ENCODE measurements at places on chromosomes 16 and 17.

- no peak for DNase-seq
Measured at GRCh38 chr16:3348547-3349167, 7.0 kb upstream of the OR2C1 start.

- DNase-seq, result no peak
Measured at GRCh38 chr16:83539736-83540490, 267.9 kb upstream of the HSBP1 start.

GRCh38 chr16:86088816-86089215, 189.9 kb downstream of the IRF8 start:
- DNase-seq, result no peak

GRCh38 chr17:31843070-31843745, 15.8 kb downstream of the COPRS start:
- DNase-seq, result no peak

DNA sequence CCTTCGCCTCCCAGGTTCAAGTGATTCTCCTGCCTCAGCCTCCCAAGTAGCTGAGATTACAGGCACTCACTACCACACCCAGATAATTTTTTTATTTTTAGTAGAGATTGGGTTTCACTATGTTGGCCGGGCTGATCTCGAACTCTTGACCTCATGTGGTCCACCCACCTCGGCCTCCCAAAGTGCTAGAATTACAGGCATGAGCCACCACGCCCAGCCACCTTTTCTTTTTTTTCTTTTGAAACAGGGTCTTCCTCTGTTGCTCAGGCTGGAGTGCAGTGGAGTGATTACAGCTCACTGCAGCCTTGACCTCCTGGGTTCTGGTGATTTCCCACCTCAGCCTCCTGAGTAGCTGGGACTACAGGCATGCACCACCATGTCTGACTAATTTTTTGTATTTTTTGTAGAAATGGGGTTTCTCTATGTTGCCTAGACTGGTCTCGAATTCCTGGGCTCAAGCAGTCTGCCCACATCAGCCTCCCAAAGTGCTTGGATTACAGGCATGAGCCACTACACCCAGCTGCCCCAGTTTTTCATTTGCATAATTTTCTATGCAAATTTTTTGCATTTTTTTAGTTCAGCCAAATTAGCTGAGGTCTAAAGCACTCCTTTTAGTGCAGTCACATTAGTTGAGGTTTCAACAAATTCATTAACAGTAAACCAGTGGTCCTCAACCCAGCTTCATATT, 11.3 kb downstream of the WWP2 start:
- no peak for DNase-seq

DNA sequence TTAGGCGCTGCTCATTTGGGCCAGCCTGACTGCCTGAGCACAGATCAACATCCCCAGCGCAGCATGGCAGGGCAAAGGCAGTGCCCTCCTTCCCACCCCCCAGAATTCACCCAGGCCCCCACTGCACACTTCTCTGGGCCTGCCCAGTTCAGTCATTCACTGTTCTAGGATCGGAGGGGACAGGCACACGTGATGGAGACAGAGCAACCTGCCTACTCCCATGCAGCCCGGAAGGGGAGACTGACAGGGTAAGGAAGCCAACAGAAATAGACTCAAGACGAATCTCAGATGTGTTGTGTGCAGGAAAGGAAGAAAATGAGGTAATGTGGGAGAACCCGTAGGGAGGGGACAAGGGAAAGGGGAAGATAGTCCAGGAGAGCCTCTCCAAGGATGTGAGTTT, 59.2 kb upstream of the LYRM9 start:
- no peak for DNase-seq

GRCh38 chr17:38464723-38465390, 36.6 kb downstream of the ARHGAP23 start:
- peak; percentile 96 for DNase-seq

GRCh38 chr16:68760671-68761275, 23.7 kb downstream of the CDH1 start:
- no peak for DNase-seq

DNA sequence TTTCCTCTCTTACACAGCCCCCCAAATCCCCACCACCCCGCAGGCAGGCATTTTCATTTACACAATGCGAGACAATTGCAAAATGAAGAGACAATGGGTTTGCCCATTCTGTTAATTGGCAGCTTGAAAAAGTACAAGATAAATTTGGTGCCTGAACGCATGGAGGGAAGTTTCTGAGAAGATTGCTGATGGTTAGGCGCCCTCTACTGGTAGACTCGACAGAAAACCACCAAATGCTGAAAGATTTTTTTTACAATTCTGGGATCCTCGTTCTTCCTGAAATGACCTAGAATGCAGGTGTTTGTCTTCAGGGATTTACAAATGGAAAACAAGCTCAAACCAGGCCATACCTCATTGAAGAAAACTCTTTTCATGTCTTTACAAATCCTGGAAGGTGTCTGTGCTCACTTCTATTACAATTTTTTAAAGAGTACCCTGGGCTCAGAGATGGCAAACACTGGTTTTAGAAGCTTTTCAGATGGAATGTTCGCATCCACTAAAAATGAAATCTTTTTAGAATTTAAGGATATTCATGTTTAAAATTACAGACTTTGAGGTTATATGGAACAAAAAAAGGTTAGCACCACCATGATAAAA, 338.5 kb downstream of the PMP22 start:
- DNase-seq, result peak; percentile 26

DNA sequence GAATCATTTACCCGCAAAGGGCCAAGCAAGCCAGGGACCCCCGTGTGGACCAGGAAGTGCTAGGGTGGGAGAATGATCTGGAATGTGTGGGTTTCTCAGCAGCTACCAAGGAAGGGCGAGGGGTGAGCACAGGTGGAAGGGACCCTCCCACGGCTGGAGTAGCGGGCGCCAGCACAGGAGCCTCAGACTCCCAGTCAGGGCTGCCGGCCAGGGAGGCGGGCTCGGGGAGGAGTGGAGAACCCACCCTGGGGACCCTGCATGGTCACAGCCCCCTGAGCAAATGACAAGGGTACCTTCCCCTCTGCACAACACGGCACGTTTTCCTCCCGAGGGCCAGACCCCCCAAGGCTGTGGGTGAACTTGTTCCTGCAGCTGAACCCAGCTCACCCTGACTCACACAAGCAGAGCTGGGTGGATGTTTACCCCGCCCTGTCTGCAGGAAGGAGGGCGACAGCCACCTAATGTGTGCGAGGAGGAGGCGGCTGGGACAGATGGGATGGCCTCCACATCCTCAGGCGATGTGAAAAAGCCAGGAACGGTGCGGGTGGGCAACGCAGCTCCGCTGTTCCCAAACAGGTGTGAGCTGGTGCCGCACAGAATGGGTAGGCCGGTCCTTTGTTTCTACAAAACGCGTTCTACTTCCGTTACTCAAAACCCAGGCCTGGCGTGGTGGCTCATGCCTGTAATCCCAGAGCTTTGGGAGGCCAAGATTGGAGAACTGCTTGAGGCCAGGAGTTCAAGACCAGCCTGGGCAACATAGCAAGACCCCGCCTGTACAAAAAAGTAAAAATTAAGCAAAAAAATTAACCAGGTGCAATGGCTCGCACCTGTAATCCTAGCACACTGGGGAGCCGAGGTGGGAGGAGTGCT, 6.2 kb downstream of the ECI1 start:
- peak; percentile 25 for DNase-seq

DNA sequence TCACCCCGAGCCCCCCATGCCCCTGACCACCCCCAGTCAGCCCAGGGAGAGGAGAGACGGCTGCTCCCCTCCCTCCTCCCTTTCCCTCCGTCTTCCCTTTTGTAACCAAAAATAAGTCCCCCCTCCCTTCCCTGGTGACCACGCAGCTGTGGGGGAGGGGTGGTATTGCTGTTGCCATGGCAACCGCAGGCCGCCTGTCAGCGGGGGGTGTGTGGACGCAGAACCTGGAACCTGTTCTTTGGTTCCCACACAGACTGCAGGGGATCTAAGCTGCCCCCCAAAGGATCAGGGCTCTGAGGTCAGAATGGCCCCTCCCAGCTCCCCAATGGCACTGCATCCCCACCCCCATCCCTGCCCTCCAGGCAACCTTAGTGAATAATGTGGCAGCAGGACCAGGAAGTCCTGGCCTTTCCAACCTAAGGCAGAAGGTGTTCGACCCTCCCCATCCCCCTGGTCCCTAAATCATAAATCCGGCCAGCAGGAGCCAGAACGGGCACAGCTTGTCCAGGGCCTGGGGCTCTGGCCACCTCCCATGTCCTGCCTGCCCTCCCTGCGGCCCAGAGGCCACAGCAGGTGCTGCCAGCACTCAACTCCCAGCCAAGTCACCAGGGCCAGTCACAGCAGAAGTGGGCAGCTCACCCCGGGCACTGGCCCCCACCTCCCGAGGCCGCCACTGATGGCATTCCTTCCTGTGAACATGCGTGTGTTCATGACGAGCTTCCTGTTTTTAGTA, 12.0 kb downstream of the CA4 start:
- peak; percentile 73 for DNase-seq

- no peak for DNase-seq
Measured at GRCh38 chr16:57039148-57039812, 49.9 kb downstream of the NLRC5 start.

DNA sequence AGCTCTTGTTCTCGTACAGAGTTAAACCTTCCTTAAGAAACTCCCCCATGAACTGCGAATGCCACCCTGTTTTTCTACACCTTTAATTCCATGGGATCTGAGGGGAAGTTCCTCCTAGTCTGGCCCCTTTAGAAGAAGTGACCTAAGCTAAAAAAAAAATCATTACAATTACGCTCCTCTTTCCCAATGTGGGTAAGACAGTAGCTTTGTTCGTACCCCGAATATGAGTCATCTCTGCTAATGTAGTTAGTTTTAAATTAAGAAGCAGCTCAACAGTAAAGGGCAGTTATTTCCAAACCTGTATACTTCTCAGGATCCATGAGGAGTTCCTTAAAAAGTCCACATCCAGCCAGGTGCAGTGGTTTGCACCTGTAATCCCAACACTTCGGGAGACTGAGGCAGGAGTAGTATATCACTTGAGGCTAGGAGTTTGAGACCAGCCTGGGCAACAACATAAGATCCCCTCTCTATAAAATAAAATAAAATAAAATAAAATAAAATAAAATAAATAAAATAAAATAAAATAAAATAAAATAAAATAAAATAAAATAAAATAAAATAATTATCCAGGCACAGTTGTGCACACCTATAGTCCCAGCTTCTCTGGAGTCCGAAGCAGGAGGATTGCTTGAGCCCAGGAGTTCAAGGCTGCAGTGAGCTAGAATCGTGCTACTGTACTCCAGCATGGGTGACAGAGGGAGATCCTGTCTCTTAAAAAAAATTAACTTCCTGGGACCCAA, 26.1 kb downstream of the RCVRN start:
- DNase-seq, result no peak

DNA sequence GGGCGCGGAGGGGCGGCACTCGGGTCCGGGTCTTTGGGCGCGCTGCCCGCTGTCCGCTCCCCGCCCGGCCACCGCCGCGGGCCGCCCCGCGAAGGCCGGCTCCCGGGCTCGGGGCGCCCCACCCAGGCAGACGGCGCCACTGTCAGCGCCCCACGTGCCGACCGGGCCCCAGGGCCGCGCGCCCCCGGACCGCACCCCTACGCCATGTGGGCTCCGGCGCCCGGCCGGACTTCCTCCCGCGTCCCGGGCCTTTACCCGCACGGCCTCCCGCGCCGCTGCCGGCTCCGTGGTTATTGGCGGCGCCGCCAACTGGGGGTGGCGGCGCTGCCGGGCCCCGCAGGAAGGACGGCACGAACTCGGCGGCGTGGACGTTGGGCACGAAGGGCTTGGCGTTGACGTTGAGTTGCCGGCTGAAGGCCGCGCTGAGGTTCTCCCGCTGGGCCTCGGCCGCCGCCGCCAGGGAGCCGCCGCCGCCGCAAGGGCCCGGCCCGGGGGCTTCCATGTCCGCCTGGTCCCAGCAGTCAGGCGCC, 577 bp downstream of the GSPT1 start:
- peak; percentile 74 for DNase-seq

DNA sequence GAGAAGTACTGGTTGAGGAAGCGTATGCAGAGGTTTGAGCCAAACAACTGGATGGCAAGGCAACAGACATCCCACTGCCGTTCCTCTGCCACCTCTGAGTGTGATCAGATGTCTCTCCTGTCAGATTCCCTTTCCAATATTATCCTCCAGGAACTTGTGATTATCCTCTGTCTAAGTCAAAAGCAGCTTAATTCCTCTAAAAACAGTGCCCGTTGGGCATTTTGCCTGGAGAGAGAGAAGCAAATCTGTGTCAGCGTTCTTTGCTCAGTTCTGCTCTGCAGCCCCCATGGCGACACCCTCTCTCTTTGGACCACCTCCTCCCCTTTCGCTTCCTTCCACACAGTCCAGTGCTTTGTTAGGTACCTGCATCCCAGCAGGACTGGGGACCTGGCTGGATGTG, 56.1 kb upstream of the TBX2 start:
- DNase-seq, result no peak

- no peak for DNase-seq
Measured at GRCh38 chr17:5248821-5249479, 14.3 kb upstream of the SCIMP start.

DNA sequence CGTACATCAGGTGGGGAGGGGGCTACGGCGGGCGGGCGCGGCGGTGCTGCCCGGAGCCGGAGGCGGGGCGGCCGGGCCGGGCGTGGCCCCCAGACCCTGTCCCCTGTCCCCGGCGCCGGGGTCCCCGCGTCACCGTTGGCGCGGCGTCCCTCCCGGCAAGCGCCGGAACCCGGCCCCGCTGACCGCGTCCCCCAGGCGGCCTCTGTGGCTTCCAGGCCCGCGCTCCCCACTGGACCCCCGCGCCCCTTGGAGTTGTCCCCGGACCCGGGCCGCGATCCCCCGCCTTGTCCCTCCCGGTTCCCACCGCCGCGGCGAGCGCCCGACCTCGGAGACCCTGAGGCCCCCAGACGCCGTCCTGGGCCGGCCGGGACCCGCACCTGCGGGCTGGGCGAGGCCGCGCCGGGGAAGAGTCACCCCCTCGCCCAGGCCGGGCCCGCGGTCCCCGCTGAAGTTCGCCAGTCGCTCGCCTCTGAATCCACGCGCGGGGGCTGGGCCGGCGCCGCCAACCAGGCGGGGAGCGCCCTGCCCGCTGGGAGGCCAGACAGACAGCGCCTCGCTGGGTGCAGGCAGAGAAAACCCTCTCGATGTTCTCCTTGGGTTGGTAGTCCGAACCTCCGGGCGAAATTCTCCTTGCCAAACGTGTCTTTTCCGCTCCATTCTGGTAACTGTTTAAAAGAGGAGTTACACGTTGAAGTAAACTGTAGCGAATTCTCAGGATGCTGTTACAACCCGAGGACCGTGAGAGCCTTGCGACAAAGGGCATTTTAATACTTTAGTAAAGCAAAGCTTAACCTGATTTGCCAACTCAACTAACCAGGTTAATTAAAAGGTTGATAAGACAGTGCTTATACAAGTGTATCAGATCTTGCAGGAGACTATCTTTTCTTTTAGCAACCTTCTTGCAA, 761 bp downstream of the GAN start:
- peak; percentile 78 for DNase-seq

- DNase-seq, result no peak
Measured at GRCh38 chr16:10921536-10922327, 20.5 kb downstream of the DEXI start.

Data from SK-N-SH (cell line).